Neural crest cell (in vitro differentiated cells): ENCODE measurements at places on chromosomes 5 and 9. TPM values are rescaled to one million over a fixed set of nuclear protein-coding genes. Genes with fewer than 3 reads are reported as not detected.

Gene F2RL1
- total RNA-seq = 0.20 and 0.30 TPM in 2 replicates

Gene ODF2
- 85.2 and 85.5 TPM in 2 replicates for total RNA-seq

Gene PCDHGB2
- 1.3 and 1.5 TPM in 2 replicates for total RNA-seq

Gene CD180
- not detected in 2 replicates for total RNA-seq

Gene ALDOB
- total RNA-seq = not detected in 2 replicates

Gene IFNK
- total RNA-seq = not detected in 2 replicates

Gene TMEM171
- not detected in 2 replicates for total RNA-seq

Gene GAPT
- total RNA-seq = not detected in 2 replicates

Gene GPRIN1
- total RNA-seq = 35.9 and 39.0 TPM in 2 replicates

Gene NUTM2G
- total RNA-seq = not detected in 2 replicates

Gene SPOUT1
- total RNA-seq = 66.7 and 66.8 TPM in 2 replicates

GRCh38 chr5:142836048-142836447 is 65.9 kb downstream of the ARHGAP26 start:
- DNase-seq = no peak

DNA sequence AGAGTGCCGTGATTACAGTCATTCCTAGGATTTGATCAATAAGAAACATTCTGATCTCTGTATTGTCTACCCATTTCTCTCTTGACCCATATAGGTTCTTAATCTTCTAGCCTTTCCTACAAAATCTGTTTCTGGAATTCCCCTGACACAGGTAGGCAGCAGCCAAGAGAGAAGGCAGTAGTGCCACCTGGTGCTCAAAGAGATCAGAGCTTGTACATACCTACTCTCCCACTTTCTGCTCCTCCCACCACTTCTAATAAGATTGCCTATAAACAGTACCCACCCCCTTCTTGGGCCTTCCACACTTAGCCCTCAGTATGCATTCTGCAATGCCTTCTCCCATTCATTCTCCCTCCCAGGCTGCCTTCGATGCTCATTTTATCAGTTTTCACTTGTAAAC is 117.4 kb upstream of the RORB start:
- DNase-seq = no peak

DNA sequence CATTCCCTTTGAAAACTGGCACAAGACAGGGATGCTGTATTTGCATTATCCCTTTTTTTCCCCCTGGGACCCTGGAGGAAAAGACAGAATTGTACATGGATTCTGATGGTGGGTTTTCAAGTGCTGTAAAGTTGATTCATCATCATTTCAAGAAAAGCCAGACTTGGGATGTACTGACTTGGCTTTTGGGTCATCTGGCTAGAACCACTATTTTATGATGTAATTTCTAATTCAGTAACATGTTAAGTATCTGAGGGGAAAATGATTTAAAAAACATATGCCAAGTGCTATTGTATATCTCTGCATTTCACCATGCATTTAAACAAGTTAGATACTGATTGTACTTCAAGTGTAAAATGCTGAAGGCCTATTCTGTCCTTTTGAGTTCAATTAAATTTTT is 15.2 kb upstream of the MAP3K1 start:
- no peak for DNase-seq

GRCh38 chr9:89525446-89526374 is 27.8 kb upstream of the SEMA4D start:
- DNase-seq = no peak

GRCh38 chr5:139120521-139120920 is 77.6 kb downstream of the SIL1 start:
- no peak for DNase-seq

DNA sequence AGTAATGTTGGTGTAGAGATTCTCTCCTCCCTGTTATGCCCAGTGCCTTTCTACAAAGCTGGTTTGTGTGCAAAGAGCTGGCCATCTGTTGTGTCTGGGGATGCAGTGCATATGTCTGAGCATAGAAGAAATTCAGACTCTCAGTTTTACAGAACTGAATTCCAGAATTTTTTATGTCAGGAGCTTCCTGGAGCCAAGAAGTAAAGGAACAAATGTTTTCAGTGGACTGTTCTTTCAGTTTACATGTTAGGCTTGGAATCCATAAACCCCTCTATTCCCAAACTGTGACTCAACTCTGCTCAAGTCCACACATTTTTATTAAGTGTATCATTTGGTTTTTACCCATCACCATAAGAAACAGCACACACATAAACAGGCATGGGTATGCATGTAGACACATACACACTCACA is 366.0 kb downstream of the BRINP1 start:
- no peak for DNase-seq

DNA sequence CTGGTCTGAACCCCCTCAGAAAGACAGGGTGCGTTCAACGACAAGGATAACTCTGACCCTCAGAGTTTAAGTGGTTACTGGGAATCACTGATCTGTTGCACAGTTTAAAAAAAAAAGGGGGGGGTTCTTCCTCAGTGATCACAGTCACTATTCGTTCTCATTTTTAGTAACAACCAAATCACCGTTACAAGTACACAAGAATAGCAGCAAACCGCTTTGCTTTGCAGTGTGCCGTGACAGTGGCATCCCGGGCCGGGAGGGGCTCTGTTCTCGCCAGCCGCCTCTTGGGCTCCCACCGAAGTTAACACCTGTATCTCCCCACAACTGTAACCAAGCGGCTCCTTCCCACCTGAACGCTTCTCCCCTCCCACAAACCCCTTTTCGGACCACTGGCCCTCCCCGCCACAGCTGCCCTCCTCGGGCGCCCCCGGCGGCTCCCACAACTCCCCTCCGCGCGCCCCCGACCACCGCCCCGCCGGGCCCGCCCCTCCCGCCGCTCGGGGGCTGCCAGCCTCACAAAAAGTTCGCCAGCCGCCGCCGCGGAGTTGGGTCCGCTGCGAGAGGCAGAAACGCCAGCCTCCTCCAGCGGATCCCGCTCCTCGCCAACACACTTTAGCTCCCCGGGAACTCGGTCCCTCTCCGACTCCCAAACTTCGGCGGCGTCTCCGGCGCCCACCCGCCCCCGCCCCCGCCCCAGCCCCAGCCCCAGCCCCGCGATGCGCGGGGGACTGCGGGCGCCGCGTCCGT is 1.2 kb downstream of the SSBP2 start:
- peak; percentile 43 for DNase-seq
